Stimulated activated CD4-positive, alpha-beta T cell treated with anti-CD3 and anti-CD28 coated beads, Interleukin-2, amount 100 ng/mL, for 24 hours (primary cell): ENCODE measurements at places on chromosomes 5 and 9.

DNA sequence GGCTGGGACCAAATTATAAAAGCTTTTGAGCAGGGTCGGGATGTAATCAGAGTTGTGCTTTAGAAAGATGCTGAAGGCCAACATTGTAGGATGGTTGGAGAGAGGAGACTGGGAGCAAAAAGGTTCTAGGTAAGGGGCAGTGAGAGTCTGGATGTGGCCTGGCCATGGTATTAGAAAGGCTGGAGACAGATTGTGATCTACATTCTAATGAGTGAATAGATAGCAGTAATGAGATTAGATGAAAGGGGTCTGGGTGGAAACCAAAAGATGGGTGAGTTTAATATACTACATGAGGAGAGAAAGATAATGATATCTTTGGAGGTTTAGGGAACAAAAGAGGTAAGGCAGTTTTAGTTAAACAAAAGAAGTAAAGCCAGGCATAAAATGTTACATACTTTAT, 88.8 kb upstream of the SH3GL2 start:
- no peak for DNase-seq

DNA sequence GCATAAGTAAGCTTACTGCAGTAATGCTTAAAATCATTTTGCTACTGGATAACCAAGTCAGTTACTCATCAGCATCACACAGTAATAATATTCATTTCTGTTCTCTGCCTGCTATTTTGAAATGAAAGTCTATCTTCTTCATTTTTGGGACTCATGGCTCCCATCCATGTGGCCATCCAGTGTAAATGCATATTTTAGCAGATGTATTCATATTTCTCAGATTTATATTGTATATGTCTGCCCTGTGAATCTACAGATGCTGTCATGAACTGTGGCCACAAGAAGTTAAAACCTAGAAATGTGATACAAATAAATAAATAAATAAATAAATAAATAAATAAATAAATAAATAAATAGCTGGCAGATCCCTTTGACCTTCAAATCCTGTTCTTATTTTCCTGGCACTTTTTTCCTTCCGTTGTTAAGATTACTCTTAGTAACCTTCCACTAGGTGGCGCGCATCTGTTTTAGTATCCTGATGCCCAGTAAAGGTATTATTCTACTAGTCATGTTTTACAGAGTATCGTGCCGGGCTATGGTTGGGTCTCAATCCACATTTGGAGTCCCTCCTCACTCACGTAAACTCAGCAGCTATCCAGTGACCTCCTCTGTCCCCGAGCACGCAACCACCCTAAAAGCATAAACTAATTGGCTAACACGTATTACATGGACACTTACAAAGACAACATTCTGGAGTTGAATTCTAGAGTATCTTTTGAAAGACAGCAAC, 79.2 kb upstream of the IL7R start:
- peak; percentile 79 for DNase-seq

- no peak for DNase-seq
Measured at GRCh38 chr5:53261245-53261644, 151.7 kb upstream of the MOCS2 start.

GRCh38 chr5:2910401-2911175, 159.1 kb upstream of the IRX2 start:
- no peak for DNase-seq

- DNase-seq, result no peak
Measured at GRCh38 chr5:112097768-112098167, 321.3 kb downstream of the EPB41L4A start.

DNA sequence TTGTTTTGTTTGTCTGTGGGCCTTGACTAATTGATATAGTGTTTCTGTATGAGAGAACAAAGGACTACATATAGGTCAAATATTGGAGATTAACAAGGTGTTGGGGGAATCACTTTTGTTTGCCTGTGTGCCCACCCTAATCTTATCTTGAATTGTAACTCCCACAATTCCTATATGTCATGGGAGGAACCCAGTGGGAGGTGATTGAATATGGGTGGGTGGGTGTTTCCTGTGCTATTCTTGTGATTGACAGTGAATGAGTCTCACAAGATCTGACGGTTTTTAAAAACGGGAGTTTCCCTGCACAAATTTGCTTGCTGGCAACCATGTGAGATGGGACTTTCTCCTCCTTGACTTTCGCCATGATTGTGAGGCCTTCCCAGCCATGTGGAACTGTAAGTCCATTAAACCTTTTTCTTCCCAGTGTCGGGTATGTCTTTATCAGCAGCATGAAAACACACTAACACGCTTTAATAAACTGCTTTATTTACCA, 64.9 kb upstream of the HSPB3 start:
- no peak for DNase-seq

DNA sequence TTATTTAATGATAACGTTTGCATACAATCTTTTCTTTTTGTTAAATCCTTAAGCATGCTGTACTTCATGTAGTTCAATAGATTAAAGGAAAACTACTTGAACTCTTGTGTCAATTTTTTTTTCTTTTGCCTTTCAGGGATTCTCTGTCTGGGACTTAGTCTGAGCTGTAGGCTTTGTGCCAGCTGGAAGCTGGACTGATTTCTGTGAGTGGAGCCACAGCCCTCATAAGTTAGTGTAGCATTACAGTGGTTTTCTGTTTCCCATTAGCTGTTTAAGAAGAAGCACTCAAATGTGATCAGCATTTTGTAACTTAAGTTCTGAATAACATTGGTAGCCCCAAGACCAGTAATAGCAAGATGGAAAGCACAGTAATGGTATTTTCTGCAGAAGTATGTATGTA, 330.6 kb upstream of the MEF2C start:
- DNase-seq, result no peak

DNA sequence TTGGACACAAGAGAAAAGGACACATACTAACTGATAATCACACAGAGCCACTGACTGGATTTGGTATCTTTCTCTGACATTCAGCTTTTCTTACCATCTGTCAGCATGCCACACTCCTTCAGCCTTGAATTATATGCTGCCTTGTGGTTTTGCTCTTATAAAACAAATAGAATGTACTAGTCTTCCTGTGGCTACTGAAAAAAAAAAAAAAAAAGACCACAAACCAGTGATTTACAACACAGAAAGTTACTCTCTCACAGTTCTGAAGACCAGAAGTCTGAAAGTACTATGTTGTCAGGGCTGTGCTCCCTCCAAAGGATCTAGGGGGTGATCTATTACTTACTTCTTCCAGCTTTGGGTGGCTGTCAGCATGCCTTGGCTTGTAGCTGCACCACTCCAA, 82.3 kb downstream of the THBS4 start:
- DNase-seq, result no peak

DNA sequence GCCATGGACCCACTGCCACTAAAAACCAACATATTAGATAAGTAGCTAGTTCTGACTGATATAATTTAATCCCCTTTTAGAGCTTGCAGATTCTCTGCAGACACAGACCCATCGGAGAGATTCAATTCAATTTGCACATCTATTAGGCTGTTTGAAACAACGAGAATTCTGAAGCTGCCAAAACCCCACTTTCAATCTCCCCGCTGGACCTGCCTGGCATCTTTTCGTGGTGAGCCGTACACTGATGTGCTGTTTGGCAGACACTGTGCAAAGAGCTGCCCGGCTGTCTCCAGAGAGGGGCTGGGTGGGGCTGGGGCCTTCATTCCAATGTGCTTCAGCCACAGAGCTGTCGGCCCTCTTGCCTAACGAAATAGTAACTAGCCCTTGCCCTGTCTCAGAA, 42.1 kb upstream of the FAM240B start:
- DNase-seq, result no peak

DNA sequence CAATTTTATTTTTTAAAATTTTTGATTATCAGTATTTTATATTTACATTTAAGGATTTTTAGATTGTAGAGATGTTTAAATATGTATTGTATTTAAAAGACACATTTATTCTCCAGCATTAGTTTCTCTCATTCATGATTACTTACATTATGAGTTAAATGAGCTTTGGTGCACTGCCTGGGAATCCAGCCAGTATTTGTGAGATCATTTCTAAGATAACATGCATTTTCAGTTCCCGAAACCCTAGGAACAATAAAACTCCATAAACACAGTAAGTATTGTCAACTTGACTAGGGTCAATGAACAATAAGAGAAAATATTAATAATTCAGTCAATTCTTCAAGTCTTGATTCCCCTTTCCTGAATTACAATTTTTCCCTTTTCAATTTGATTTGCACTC, 403.3 kb downstream of the PLK2 start:
- DNase-seq, result no peak

DNA sequence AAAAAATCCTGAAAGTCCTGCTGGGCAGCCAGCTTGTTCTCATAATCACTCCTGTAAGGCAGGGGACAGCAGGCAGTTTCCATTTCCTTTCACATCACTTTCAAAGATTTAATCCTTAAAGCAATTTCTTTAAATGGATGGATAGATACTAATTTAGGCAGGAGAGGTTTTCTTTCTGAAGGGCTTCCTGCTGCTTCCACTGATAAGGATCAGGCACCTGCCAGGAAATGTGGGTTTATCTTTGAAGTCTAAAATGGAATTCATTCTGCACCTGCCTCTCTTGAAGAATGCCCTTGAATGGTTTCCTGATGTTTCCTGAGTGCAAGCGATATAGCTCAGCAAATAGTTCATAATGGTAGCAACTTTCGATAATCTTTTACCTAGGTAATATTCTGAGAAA, 64.5 kb downstream of the STARD4 start:
- no peak for DNase-seq

DNA sequence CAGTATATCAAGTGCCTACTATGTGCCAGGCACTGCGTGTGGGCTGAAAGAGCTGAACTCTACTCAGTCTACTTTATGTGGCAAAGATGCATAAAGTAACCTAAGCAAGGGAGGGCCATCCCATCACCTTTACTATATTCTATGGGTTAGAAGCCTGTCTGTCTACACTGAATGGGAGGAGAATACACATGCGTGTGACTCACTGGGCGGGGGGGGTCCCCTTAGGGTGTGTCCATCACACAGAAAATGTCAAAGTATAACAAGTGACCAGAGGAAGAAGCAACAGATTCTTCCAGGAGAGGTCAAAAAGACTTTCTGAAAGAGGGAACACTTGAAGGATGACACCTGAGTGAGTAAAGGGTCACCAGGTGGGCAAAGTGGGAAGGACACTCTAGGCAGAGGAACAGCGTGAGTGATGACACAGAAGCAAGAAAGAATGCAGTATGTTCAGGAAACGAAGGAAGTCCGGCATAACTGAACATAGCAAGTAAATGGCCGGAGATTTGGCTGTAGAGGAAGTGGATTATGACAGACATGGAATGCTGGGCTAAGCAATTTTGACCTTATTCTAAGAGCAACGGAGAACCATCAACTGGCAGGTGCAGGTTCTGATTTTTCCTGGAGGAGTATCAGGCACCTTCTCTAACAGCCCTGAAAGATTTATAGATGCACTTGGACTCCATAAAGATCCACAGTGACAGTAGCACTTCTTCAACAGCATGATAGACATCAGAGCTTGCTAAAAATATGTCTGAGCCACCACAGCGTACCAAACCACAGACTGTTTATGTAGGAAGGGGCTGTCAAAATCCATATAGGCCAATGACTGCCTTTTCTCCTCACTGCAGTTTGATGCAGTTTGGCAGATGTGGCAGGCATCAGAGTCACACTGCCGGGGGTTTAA, 8.0 kb upstream of the WHRN start:
- no peak for DNase-seq

DNA sequence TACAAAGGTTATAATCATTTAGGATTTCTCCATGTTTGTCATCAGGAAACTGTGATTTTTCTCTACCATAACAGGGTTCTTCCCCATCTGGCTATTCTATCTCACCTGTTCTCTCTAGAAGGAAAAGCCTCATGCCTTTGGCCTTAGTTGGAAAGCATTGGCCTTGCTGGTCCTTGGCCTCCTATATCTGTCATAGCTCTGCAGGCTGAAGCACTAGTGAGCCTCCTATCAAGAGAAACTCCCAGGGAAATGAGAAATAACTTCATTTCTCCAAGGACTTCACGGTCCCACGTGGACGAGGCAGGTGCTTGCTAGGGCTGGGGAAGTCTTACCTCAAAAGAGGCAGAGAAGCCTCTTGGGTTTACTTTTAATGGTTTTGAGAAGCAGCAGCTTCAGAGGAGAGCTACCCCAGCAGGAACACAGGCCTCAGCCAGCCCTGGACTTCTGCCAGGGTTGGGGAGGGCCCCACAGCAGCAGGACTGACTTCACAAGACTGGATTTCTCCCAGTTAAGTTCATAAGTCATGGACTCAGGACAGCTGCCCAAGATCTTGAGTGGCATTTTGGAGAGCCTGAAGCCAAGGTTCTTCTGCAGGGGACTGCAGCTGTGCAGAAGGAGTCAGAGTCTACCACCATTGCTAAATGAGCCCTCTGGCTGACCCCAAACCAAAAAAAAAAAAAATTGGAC, 15.8 kb upstream of the PSAT1 start:
- DNase-seq, result no peak

- DNase-seq, result no peak
Measured at GRCh38 chr5:73263001-73263710, 90.2 kb downstream of the TMEM174 start.

GRCh38 chr5:102290004-102290403, 6.1 kb downstream of the SLCO4C1 start:
- no peak for DNase-seq

GRCh38 chr5:143739746-143740145, 72.2 kb upstream of the HMHB1 start:
- DNase-seq, result no peak

- DNase-seq, result no peak
Measured at GRCh38 chr5:13251623-13252376, 692.7 kb downstream of the DNAH5 start.

DNA sequence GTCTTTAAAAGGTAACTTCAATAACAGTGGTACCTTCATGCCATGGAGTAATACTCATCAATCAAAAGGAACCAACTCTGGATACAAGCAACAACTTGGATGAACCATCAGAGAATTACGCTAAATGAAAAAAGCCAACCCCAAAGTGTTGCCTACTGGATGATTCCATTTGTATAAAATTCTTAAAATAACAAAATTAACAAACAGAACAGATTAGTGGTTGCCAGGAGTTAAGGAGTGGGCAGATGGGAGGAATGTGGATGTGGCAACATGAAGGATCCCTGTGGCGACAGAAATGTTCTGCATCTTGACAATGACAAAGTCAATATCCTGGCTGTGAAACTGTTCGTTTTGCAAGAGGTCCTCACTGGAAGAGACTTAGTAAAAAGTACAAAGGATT, 50.5 kb downstream of the SPTLC1 start:
- no peak for DNase-seq

- DNase-seq, result no peak
Measured at GRCh38 chr9:92647671-92648473, 22.1 kb downstream of the IPPK start.

DNA sequence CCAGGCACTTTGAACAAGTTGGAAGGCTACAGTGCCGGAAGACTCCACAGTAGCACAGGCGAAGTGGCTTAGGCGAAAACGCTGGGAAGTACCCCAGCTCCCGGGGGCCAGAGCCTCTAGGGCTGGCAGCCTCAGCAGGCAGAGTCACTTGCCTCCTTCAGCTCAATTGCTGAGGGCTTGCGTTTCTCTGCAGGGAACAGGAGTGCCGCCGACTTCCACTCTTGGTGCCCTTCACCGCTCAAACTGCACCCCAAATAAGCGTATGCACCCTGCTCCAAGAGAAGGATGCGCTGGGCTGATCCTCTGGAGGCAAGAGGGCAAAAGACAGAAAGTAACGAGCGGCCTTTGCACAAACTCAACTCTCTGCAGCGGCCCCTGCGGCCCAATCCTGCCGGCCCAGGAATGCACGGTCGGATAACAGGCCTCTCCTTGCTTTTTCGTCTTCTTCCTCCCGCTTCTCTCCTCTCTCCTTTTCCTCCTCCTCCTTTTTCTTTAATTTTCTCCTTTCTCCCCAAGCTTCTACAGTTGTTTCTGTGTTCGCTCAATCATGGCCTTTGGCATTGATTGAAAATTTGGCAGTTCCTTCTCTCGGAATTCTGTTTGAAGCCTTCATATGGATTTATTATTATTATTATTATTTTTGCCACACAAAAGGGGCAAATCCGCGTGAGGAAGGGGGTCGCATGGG, 1.1 kb upstream of the S1PR3 start:
- peak; percentile 13 for DNase-seq
